Stimulated activated CD8-positive, alpha-beta memory T cell treated with anti-CD3 and anti-CD28 coated beads, Interleukin-15, amount 100 ng/mL, for 48 hours (primary cell): ENCODE measurements at places on chromosomes 7 and 10.

GRCh38 chr10:75538144-75538543 lies 106.7 kb downstream of the LRMDA start:
- no peak for DNase-seq

DNA sequence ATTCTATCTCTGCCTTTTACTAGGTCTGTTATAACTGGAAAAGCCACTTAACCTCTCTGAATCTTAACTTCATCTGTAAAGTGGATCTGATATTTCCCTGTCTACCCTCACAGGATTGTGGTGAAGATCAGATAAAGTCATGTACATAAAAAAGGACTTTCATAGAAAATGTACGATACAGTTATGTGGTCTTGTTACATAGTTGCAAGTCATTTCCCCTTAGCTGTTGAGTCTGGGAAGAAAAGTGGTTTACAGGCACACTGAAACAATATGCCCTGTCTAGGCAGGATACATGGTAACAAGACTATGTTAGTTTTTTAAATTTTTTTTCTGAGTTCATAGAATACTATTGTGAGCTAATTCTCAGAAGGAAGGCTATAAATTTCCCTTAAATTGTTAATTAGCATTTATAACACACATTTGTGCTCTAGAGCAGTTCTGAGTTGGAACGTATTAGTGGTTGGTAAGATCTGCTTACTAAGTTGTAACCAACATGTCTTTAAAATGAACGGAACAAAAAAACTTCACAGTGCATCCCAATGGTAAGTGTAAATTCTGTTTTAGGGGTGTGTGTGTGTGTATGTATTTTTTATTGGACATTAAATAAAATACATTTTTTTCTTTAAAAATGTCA lies 7.1 kb upstream of the GSTO1 start:
- no peak for DNase-seq

GRCh38 chr10:13890233-13891127 lies 303.7 kb downstream of the PRPF18 start:
- no peak for DNase-seq

DNA sequence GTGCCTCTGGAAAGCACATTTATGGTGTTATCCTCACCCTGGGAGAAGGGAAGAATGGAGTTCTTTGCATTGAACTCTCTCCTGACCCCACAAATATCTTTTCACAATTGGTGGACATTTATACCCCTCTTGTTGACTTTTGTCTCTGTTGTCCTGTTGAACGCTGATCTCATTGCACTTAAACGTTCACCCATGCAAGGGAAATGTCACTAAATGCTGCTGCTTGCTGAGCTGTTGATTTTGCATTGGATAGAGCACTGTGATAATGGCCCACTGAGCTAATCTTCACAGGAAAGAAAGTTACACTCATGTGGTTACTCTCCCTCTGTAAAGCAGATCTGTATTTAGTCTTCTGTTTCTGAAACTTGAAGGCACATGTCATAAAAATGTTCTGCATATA lies 133.4 kb downstream of the FZD1 start:
- DNase-seq, result no peak

DNA sequence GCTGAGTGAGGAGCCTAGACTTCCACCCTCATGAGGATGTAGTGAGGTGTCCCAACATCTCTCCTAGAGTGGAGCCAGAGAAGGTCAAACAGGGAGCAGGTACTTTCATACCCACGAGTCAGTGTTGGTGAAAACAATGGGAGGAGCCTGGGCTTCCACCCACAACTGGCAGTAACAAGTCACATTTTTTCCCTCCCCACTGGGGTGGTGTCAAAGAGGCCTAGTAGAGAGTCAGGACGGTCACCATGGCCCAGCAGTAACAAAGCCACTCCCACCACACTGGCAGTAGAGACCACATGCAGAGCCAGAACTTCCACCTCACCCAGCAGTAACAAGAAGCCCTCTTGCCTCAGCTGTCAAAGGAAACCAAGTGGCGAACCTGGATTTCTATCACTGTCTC lies 280.2 kb upstream of the IMMP2L start:
- no peak for DNase-seq

GRCh38 chr10:128871671-128872231 lies 595.3 kb upstream of the MGMT start:
- no peak for DNase-seq
